ENCODE measurements at places on chromosomes 11 and 22.

DNA sequence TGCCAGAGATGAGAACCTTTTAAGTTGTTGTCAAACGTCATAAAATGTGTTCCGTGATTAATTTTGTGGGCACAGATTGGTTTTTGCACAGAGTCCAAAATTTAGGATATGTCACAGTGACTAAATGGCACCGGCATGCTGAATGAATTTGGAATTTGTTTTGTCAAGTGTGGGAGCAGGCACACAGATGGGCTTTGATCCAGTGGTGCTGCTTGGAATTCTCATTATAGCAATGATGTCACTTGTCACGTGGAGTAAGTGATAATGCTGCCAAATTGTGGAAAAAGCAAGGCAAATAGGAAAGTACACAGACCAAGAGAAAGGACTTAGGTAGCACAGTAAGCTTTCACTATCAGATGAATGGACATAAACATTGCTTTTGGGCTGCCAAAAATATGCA, 8.0 kb upstream of the LIN7C start:
- DNase-seq = peak; percentile 89

DNA sequence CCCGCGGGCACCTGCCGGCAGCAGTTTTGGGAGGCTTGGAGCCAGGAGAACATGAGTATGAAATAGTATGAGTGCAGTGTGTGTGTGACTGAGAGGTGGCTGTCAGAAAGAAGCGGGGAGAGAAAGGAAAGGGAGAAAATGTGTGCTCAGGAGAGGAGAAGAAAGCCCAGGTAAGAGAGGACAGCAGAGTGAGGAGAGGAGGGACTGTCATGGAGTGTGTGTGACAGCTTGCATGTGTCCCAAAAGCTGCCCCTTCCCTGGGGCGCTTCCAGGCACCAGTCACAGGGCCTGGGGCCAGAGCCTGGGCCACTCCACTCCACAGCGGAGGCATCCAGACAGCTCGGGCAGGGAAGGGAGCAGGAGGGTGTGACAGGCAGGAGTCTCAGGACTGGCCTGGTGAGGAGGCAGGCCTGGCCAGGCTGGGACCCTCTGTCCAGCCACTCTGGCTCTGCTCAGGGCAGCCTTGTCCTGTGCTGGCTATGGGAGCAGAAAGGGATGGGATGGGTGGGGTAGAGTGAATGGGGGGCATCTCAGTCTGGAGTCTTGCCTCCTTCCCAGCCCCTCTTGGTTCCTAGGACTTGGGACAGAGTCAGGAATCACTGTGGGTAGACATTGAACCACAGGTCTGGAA, 949 bp downstream of the MMP11 start:
- no peak for DNase-seq

- DNase-seq = no peak
Measured at GRCh38 chr11:70367071-70367470, 31.3 kb upstream of the CTTN start.

- DNase-seq = no peak
Measured at GRCh38 chr11:56196705-56197104, 20.3 kb downstream of the OR5J2 start.

- DNase-seq = peak; percentile 84
Measured at GRCh38 chr11:47373876-47374719, 4.2 kb downstream of the SPI1 start.

DNA sequence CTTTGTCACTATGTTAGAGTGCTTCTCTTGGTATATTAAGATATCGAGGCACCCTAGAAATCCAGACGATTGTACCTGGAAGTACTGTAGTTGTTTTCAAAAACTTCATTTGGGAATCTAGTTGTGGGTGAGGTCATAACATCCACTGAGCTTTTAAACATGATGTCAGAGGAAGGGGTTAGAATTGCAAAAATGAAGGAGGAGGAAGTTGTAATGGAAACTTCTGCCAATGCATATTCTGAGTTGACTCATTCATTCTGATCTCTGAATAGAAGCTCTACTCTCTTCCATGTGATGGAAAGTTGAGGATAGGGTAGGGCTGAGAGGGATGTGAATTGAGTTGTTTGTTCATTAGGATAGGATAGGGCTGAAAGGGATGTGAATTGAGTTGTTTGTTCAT, 7.7 kb downstream of the CD44 start:
- peak; percentile 30 for DNase-seq

All from astrocyte of the hippocampus (primary cell).